ENCODE measurements at places on chromosomes 5 and 9.

GRCh38 chr5:9421884-9422283 lies 124.0 kb downstream of the SEMA5A start:
- DNase-seq = no peak

DNA sequence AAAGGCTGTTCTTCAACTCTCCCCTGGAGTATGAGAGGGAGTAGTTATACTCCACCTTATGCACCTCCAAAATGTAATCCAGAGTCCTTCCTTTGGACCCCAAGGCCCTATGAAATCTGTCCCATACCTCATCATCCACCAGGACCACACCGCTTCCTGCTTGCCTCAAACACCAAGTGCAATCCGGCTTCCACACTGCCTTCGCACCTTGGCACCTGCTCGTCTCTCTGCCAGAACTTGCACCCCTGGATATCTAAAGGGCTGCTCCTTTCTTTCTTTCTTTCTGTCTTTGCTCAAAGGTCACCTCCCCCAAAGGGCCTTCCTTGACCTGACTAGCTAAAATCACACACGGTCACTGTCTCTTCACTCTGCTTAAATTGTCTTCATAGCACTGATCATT lies 63.9 kb upstream of the SHB start:
- DNase-seq = no peak

- DNase-seq = no peak
Observed at GRCh38 chr5:83572271-83572670, 100.7 kb downstream of the VCAN start.

- DNase-seq = no peak
Observed at GRCh38 chr5:132273631-132274030, 16.1 kb downstream of the PDLIM4 start.

DNA sequence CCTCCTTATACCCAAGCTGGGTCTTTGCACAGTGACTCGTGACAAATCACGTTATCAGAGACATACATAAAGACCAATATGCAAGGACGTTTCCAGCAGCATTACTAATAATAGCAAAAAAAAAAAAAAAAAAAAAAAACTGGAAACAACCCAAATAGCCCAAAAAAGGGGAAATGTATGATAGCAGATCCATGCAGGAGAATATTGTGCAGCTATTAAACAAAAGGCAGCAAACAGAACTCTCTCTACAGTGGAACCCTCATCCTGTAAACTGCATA lies 37.7 kb downstream of the C5orf15 start:
- DNase-seq = no peak

DNA sequence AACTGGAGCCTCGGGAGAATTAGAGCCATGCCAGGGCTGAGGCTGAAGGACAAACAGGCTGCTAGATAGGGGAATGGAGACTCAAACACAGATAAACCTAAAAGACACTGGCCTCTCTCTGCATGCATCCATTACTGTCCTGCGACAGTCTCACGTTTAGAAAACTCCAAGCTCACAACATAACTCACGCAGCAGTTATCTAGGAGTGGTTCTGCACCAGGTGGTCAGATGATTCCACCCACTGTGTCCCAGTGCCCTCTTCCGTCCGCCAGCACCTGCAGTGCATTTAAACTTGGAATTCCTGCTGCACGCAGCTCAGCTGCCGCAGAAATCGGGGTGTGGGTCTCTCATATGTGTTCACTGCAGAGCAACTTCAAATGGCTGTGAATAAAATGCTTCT lies 272.6 kb upstream of the IRX2 start:
- DNase-seq = no peak

GRCh38 chr9:21815643-21816042 lies 13.2 kb downstream of the MTAP start:
- no peak for DNase-seq

DNA sequence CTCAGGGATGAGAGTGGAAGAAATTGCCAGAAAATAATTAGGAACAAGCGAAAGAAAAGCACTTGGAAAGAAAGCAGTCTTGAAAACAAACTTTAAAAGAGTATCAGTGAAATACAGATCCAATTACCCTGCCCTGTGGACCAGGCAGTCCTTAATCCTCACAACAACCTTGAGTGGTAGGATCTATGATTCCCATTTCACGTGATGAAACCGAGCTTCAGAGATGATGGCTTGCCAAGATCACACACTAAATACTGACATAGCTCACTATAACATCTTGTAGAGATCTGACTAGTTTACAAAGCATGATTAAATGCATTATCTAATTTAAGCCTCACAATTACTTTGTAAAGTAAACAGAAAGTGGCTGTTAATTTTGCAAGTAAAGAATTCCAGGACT lies 55.5 kb upstream of the ABCA1 start:
- no peak for DNase-seq

- no peak for DNase-seq
Observed at GRCh38 chr5:94900006-94900505, 281.6 kb downstream of the SLF1 start.

GRCh38 chr5:151682240-151682639 lies 4.5 kb downstream of the SPARC start:
- DNase-seq = no peak

- DNase-seq = no peak
Observed at GRCh38 chr9:36893911-36894310, 140.2 kb downstream of the PAX5 start.

GRCh38 chr5:120690621-120691407 lies 226.7 kb downstream of the PRR16 start:
- no peak for DNase-seq

DNA sequence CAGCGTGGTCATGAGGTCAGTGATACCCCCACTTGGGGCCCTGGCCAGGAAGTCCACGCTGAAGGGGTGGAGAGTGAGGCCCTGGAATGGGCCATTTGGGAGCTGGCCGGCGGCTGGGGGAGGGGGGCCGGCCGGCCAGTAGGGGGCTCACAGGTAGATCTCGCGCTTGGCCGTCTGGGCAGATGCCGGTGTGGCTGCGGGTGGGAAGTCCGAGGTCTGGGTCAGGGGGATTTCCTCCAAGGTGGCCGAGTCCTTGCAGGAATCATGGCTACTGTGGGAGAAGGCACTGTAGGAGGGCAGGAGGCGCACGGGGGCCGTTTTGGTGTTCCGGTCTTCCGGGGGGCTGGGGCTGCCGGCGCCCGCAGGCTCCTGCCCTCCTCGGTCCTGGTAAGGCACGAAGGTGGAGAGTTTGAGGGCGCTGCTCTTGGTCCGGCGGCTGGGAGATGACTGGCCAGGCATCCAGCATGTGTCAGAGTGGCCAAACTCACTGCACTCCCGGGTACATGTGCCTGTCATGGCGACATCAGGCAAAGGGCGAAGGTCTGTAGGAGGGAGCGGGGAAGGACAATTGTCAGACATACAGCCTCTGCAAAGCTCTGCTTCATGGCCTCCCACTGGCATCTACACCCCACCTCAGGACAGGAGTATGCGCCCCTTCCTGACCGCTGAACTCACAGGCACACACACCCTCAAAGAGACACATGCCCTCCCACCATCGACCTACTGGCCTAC lies 24.1 kb downstream of the PCDH1 start:
- DNase-seq = no peak

- no peak for DNase-seq
Observed at GRCh38 chr5:77355080-77355479, 137.0 kb downstream of the WDR41 start.

- no peak for DNase-seq
Observed at GRCh38 chr9:109451311-109452025, 46.6 kb downstream of the PTPN3 start.

GRCh38 chr9:73839471-73839870 lies 657.7 kb upstream of the RORB start:
- no peak for DNase-seq
